Activated CD8-positive, alpha-beta memory T cell treated with anti-CD3 and anti-CD28 coated beads for 4 hours (primary cell): ENCODE measurements at places on chromosomes 16 and 17.

DNA sequence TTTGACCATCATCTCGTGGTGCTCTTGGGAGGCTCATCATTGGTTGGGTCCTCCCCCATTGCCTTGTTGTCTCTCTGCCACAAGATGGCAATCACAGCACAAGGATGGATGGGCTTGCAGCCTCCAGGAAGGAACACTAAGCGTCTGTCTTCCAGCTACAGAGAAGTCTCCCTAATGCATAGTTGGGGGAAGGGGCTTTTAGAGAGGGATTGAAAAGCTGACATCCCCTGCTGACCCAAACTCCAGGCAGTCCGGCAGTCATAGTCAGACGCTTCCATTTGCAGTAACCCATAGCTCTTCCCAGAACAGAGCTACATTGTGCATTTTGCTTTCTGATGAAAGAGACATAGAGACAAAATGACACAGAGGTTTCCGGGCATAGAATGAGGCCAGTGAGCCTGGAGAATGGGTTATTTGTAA lies 111.4 kb downstream of the UTP18 start:
- DNase-seq: no peak

DNA sequence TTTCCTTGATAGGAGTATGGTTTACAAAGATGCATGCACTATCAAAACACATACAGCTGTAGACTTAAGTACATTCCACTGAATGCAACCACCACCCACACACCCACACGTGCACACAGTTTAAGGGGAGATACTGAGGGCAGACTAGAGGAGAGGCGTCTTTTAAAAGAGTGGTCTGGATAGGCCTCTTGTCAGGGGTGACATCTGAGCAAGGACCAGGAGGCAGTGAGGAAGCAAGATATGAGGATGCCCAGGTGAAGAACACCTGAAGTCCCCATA lies 12.6 kb downstream of the MPHOSPH6 start:
- DNase-seq: no peak

GRCh38 chr16:84029297-84030047 lies 13.1 kb downstream of the SLC38A8 start:
- no peak for DNase-seq

GRCh38 chr16:81657781-81658180 lies 121.3 kb upstream of the PLCG2 start:
- no peak for DNase-seq

DNA sequence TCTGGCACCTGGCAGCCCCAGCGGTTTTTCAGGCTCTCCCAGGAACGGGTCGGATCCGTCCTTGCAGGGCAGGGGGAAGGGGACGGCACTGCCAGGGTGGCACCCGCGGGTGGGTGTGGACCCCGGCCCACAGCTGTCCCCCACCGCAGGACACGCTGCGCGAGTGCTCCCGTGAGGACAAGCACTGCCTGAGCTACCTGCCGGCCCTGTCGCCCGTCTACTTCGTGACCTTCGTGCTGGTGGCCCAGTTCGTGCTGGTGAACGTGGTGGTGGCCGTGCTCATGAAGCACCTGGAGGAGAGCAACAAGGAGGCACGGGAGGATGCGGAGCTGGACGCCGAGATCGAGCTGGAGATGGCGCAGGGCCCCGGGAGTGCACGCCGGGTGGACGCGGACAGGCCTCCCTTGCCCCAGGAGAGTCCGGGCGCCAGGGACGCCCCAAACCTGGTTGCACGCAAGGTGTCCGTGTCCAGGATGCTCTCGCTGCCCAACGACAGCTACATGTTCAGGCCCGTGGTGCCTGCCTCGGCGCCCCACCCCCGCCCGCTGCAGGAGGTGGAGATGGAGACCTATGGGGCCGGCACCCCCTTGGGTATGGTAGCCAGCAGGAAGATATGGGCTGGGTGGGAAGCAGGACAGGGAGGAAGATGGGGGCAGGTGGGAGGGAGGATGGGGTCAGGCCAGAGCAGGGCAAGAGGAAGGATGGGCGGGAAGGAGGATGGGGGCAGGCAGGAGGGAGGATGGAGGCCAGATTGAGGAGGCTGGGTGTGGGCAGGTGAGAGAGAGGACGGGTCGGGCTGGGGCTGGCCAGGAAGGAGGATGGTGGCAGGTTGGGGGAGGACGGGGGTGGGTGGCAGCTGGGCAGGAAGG lies 6.8 kb downstream of the TPSG1 start:
- no peak for DNase-seq

GRCh38 chr17:78965491-78965924 lies 14.2 kb downstream of the LGALS3BP start:
- no peak for DNase-seq

GRCh38 chr17:37239690-37240334 lies 136.0 kb upstream of the C17orf78 start:
- DNase-seq: no peak

- DNase-seq: no peak
These were observed 115.2 kb downstream of the CCDC182 start for GRCh38 chr17:57629886-57630285.

- no peak for DNase-seq
These were observed 8.9 kb upstream of the WSCD1 start for GRCh38 chr17:6061290-6061689.

DNA sequence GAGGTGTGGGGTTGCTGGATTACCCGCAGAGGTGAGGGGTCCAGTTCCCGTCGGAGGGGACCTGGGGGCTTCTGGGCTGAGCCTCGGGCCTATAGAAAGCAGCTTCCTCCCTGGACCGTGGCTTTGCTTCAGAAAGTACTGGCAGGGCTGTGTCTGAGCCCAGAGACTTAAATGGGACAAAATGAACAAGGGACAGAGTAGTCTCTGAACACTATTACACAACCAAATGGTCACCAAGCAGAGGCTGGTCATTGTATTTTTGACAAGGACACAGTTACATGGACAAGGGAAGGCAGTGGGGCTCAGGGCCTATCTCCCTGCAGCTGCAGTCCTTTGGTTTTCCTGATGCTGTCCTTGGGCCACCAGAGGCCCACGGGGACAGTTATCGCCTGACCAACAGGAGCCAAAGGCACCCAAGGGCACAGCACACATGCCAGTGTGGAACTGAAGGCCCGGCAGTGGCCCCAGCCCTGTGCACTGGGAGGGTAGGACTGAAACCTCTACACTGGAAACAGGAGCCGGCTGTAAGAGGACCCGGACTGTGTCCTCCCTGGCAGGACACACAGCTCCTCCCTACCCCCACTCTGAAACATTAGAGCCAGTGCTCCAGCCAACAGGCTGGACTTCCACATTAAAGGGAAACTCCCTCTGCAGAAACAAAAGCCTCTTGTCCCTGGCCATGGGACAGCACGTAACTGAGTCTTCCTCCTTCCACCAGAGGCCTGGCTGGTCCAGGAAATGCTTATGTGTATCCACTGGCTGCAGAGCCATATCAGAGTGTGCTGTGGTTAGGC lies 26.0 kb upstream of the ERN1 start:
- no peak for DNase-seq

GRCh38 chr17:56262803-56263202 lies 109.5 kb downstream of the ANKFN1 start:
- no peak for DNase-seq

GRCh38 chr17:726271-726919 lies 6.0 kb upstream of the TLCD3A start:
- DNase-seq: no peak

- no peak for DNase-seq
These were observed 2.0 kb downstream of the RAC3 start for GRCh38 chr17:82033359-82034085.

DNA sequence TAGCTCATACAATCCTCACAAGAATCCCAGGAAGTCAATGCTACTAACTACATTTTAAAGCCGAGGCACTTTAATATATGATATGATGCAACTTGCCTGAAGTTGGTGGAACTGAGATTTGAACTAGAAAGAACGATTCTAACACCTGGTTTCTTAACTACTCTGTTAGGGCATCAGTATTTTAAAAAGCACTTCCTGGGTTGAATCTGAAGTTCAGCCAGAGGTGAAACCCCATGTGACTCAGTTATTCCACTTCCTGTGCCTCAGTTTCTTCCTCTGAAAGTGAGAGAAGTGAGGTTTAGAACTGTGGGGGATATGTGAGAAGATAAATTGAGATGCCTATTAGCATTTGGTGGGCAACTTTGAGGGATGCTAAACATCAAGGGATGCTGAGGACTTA lies 129.4 kb upstream of the ANKFN1 start:
- no peak for DNase-seq

GRCh38 chr17:54530398-54530797 lies 370.3 kb upstream of the TOM1L1 start:
- no peak for DNase-seq

DNA sequence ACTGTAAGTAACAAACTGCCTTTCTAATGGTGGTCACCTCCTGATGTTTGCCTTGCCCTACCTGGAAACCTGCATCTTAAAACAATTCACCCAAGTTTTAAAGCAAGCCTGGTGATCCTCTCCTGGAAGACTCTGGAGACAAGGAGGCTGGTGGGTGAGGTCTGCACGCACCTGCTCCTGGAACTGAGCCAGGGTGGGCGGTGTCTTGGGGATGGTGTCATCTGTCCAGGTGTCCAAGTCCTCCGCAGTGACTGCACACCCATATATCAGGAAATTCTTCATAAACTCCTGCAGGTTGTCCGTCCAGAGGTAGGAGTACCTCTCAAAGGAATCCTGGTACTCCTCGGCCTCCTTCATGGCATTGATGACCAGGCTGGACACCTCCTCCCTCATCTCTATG lies 44.9 kb downstream of the DNAH17 start:
- DNase-seq: no peak

- no peak for DNase-seq
These were observed 507.9 kb downstream of the CDH13 start for GRCh38 chr16:83134638-83135037.

DNA sequence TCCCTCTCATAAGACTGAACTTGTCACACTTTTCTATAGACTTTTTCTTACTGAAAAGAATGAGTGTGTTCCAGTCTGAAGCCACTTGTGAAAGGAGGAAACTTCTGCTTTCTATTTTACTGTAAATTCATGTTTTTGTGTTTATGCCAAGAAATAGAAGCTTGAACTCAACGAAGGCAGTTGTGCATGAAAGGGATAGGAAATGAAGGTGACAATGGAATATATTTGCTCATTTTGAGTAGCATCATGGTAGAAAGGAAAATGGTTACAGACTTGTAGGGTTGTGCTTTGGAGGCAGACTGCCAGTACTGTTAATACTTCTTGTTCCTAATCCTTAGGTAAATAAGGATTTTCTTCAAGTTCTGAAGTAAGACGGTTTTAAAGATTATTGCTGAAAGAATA lies 8.1 kb downstream of the CLTC start:
- DNase-seq: no peak

- DNase-seq: no peak
These were observed 65.6 kb downstream of the WIPI1 start for GRCh38 chr17:68391561-68392268.

DNA sequence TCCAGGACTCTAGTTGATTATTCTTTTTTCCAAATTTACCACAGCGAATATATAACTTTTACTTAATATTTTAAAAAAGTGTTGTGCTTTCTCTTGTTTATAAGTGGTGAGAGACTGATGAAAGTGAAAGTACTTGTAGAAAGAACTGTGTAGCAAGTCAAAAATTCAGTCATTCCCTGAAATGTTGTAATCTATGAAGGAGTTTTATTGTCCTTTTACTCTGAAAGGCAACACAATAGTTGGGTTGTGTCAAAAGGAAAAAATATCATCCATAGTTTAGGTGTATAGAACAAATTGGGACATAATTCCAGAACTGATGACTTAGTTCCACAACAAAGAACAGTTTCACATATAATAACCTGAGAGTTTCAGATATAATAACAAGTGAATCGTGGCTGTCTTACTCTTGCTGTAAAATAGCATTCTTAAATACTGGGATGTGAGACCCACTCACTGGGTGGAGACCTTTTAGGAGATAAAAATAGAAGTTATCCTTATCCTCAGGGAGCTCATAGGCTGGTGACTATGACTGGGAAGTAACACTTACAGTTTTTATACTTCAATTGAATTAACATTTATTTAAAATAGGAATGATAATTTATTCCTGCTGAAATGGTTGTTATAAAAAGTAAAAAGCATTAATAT lies 20.6 kb downstream of the CYB5B start:
- DNase-seq: no peak

- DNase-seq: no peak
These were observed 21.2 kb downstream of the SMG6 start for GRCh38 chr17:2282297-2282873.

GRCh38 chr16:9159839-9160550 lies 68.6 kb downstream of the HAPSTR1 start:
- no peak for DNase-seq

DNA sequence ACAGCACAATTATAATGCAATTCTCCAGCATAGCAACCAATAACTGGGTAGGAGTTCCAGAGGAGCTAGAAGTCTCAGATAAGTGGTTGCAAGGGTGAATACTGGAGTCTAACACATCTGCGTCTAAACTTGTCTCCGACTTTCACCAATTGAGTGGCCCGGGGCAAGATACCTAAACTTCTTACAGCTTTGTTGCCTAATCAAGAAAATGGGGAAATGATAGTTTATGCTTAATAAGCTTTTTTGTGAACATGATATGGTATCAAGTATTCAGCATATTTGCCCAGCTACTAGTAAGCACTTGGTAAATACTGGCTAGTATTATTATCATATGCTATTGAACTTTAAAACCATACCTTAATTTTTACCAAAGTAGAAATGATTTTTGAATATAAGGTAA lies 183.5 kb downstream of the KCNJ2 start:
- DNase-seq: no peak

DNA sequence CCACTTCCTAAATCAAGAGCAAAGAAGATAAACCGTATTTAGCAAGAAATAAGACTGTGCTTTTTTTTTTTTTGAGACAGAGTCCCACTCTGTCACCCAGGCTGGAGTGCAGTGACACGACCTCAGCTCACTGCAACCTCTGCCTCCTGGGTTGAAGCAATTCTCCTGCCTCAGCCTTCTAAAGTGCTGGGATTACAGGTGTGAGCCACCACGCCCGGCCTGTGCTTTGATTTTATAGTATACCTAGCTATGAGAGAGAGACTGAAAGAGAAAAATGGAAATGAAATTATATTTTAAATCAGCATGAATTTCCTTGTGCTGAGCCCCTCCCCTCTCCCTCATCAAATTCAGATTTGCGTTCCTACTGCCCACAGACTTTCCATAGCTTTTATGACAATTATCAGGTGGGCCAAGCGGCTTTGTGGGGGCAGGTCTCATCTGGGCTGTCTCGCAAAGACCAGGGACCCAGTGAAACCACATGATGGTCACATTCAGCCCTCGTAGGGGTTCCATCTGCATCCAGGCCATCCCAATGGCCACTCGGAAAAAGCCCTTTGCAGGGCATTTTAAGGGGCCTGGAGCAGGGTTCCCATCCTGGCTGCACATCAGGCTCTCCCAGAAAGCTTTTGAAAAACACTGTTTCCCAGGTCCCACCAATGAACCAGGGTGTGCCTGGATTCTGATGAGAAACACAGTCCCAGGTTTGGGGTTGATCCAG lies 8.5 kb downstream of the CACNG1 start:
- DNase-seq: no peak

DNA sequence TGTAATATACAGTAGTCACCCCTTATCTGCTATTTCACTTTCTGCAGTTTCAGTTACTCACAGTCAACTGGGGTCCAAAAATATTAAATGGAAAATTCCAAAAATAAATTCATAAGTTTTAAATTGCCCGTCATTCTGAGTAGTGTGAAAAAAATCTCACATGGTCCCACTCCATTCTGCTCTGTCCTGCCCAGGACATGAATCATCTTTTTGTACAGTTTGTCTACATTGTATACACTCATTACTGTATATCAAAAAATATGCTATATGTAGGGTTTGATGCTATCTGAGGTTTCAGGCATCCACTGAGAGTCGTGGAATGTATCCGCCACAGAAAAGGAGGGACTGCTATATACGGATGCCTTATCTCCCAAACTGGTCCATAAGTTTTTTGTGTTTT lies 16.0 kb upstream of the APPBP2 start:
- DNase-seq: no peak
